ENCODE measurements at places on chromosomes 12 and 14. TPM values are rescaled to one million over a fixed set of nuclear protein-coding genes. Genes with fewer than 3 reads are reported as not detected.

DNA sequence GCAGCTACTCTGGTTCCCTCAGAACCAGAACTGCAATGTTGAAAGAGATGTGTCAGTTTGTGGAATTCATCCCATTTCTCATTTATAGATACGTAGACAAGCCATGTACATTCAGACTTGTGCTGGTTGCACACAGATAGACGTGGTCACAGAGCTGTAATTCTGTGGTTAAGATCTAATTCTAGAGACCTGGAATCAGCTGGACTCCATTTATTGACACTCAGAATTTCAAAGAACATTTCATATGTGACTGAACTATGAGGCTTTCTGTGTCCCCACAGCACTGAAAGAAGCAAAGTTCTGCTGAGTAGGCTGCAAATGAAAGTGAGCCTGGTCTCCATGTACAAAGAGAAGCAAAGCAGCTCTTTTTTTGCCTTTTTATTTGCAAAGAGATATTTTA is 220.2 kb upstream of the NAV3 start:
- DNase-seq, result peak; percentile 12
- no peaks in the 10 kb centered on the region for H3K27me3 ChIP-seq
- H3K4me1 ChIP-seq, result no peaks in the 10 kb centered on the region
- no peaks in the 10 kb centered on the region for H3K36me3 ChIP-seq

The SPIC gene
- total RNA-seq, result not detected

DNA sequence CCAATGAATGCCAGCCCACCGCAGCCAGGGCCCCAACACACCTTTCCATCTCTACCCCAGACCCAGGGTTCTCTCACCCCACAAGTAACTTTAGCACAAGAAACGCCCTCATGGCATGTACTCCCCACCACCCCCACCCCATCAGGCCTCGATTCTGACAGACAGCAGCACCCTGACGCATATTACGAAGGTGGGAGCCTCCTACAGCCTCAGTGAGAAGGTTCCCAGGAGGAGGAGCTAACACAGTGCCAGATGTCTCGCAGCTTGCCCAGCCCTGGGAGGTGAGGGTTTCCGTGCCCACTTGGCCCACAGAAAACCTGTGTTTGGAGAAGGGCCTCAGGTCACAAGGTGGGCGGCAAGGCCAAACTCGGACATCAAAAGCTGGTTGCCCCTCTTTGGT is 32.4 kb downstream of the CCDC88C start:
- no peaks in the 10 kb centered on the region for H3K27me3 ChIP-seq
- no peaks in the 10 kb centered on the region for H3K36me3 ChIP-seq
- DNase-seq, result no peak
- no peaks in the 10 kb centered on the region for H3K4me1 ChIP-seq
- no peak overlapping the region for H3K27ac ChIP-seq

DNA sequence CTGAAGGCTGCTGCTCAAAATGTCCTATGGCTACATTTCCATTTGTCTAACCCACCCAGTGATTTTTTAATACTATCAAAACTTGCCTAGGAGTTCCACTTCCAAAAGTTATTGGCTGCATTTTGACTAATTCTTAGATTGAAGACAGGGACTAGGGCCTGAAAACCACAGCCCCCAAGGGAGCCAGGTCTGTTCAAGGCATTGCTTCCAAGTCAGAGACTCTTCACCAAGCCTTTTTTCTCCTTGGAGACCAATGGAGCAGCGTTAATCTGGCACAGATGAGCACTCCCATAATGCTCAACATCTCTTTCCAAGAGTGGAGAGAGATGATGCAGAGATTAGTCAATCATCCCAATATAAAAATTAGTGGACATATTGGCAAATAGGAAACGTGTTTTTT is 112.5 kb upstream of the HIF1A start:
- H3K4me3 ChIP-seq, result no peak overlapping the region
- no peak overlapping the region for H3K27ac ChIP-seq
- H3K27me3 ChIP-seq, result no peaks in the 10 kb centered on the region

DNA sequence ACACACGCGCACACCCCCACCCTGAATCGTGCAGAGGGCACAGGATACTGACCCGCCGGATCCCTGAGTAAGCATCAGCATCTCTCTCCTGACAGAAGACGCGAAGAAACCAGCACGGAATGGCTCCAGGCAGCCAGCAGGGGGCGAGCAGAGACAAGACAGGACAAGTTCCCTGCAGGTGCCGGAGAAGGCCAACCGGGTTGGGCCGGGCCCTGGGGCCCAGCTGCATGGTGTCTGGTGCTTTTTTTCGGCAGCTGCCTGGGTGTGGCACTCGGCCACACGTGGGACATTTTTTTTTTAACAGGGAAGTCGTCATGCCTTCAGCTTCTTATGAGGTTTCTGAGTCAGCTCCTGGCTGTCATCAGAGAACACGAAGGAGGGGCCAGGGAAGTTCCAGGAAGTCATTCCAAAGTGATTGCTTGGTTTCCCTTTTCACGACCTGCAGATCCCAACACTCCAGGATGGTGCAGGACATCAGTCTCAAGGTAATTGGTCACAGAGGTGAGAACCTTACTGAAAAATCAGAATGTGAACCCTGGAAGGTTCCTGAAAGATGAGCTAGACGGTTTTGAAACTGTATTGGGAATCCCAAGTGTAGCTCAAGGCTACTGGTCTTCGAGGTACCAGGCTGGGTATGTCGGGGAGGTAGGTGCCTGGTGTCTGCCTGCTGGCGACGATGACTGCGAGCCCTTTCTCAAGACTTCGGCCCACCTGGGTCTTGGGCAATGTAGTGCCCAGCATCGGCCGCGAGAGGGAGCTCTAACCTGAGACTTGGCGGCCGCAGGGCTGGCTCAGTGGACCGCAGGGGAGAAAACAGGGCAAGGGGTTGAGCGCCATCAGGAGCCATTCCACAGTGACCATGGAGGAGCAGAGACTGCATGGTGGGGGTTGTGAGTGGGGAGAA is 190.8 kb upstream of the PRMT8 start:
- H3K4me1 ChIP-seq, result peaks cover 18% of the 10 kb centered on the region
- H3K4me3 ChIP-seq, result no peak overlapping the region
- no peaks in the 10 kb centered on the region for H3K36me3 ChIP-seq
- DNase-seq, result peak; percentile 95
- H3K27ac ChIP-seq, result peak overlapping the region; percentile 79

DNA sequence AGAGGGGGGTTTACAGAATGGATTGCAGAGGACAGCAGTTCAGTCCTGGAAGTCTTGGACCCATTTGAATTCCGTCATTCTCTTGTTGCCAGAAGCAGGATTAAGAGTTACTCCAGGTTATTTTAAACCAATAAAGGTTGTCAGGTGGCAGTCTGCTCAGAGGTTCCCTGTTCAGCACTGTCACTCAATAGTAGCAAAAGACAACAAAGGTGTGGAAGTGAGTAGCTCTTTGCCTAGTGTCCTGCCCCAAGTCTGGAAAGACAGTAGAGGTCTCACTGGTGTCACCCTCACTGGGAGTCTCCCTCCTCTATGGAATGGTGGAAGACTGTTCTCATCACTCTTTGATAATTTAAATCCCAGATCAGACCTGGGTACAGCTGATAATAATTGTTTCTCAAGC is 73.4 kb upstream of the PLEKHG3 start:
- no peak for DNase-seq
- H3K27ac ChIP-seq, result no peak overlapping the region
- H3K4me1 ChIP-seq, result peaks cover 9% of the 10 kb centered on the region
- H3K27me3 ChIP-seq, result no peaks in the 10 kb centered on the region
- no peak overlapping the region for H3K4me3 ChIP-seq
- H3K36me3 ChIP-seq, result no peaks in the 10 kb centered on the region

DNA sequence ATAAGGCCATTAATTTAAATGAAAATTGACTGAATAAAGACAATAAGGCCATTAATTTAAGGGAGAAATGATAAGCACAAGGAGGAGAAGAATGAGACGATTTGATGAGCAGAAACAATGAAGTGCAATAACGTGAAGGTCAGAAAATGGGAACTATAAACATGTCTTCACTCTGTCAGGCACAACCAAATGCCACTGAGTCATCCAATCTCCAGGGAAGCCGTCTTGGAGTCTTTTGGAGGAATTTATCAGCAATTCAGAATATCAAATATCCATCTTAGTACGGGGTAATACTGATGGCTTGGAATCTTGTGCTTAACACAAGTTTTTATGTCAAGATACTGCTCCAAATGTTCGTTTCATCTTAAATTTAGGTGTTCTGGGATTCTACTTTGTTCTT is 159.9 kb downstream of the CAPZA3 start:
- H3K4me1 ChIP-seq, result no peaks in the 10 kb centered on the region
- H3K36me3 ChIP-seq, result no peaks in the 10 kb centered on the region
- peak; percentile 6 for DNase-seq
- no peaks in the 10 kb centered on the region for H3K27me3 ChIP-seq
- H3K27ac ChIP-seq, result no peak overlapping the region

DNA sequence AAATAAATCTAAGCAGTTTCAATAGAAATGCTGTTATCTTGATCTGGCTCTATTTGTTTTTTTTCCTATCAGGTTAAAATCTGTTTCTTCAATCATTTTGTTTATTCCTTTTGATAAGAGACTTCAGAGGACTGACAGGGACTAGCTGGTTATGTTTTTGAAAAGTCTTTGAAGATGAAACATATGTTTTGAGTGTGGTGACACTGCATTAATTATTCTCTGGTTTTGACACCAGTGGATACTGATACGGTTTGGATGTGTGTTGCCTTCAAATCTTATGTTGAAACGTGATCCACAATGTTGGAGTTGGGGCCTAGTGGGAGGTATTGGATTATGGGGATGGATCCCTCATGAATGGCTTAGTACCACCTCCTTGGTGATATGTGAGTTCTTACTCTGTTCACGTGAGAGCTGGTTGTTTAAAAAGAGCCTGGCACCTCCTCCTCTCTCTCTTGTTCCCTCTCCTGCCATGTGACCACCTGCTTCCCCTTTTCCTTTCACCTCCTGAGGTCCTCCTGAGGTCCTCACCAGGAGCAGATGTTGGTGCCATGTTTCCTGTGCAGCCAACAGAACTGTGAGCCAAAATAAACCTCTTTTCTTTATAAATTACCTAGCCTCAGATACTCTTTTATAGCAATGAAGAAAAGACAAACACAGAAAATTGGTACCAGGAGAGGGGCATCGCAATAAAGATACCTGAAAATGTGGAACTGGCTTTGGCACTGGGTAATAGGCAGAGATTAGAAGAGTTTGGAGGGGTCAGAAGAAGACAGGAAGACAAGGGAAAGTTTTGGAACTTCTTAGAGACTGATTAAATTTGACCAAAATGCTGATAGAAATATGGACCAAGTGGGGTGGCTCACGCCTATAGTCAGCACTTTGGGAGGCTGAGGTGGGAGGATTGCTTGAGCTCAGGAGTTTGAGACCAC is 23.0 kb downstream of the RASSF3 start:
- H3K27ac ChIP-seq, result no peak overlapping the region
- H3K27me3 ChIP-seq, result no peaks in the 10 kb centered on the region
- H3K36me3 ChIP-seq, result no peaks in the 10 kb centered on the region
- H3K4me1 ChIP-seq, result peaks cover under 1% of the 10 kb centered on the region
- no peak overlapping the region for H3K4me3 ChIP-seq
- DNase-seq, result no peak
